ENCODE measurements at places on chromosomes 3 and 15.

GRCh38 chr15:27845535-27846369, 253.4 kb downstream of the OCA2 start:
- DNase-seq = no peak

DNA sequence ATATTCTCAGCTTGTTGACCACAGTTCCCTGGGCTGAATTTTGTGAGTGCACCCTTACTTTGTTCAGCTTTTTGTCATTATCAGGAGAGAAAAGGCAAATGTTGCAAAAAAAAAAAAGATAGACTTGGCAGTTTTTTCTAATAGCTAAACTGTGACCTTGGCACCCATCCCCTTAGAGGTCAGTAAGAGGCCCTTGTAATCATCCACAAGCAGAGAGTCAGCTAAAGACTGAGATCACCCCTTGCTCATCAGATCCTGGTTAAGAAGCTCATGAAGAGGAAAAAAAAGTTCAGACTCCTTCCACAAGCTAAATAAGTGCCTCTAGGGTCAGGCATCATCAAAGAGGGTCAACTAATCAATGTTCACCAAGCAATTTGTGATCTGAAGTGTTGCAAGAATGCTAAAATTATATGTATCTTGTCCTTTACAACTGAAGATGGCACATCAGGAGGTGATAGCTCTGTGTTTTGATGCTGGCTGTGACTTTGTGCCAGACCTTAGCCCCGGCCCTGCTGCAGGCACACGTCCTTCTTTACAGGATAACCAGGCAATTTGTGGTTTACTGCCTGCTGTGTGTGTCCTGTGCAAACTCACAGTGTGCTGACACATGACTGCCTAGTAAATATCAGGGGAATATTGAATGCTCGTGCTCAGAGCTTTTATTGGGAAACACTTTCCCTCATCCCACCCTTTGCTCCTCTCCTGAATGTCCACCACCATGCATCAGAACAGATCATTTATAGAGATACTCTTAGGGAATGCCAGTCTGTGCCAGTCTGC, 262.9 kb downstream of the IL5RA start:
- DNase-seq = no peak

- DNase-seq = no peak
These were observed 373.7 kb upstream of the NECTIN3 start for GRCh38 chr3:110697961-110698360.

DNA sequence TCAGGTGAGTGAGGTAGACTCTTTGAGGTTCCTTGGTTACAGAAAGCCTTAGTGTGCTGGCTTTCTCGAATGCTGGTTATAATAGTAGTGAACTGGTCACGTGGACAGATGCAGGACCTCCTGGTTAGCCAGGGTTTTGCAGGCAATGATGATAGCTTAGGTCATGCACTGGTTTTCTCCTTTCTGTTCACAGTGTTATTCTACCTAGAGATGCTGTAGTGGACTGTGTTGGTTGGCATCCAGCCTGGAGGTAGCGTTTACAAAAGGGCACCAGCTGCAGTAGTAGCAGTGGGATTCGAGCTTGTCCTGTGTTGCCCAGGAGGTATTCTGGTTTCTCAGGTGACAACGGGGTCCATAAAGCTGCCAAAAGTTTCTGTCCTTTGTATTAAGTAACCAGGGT, 27.0 kb downstream of the PCCB start:
- no peak for DNase-seq

DNA sequence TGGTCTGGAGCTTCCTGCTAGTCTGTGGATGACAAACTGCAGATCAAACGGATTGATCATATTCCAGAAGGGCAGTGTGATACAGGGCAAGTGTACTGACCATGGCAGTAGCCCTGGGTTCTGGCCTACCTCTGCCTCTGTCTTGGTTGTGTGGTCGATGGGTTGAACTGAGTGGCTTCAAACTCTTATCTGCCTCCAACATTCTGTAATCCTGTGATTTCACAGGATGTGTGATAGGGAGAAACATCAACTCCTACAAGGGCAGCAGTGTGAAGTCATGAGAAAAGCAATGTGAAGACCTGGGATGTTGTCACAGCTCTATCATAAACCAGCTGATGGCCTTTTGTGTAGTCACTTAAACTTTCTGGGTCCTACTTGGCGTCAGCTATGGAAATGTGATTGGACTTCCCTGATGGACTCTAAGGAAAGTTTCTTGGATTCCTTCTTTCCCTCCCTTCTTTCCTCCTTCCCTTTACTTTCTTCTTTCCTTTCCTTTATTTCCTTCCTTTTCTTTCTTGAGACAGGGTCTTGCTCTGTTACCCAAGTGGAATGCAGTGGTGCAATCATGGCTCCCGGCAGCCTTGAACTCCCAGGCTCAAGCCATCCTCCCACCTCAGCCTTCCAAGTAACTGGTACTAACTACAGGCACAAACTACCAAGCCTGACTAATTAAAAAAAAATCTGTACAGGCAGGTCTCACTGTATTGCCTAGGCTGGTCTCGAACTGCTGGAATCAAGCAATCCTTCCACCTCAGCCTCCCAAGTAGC, 114.8 kb downstream of the BBX start:
- no peak for DNase-seq

- DNase-seq = no peak
These were observed 286.3 kb downstream of the FAM43A start for GRCh38 chr3:194971965-194972364.

GRCh38 chr3:86229086-86229774, 761.7 kb downstream of the VGLL3 start:
- DNase-seq = no peak

DNA sequence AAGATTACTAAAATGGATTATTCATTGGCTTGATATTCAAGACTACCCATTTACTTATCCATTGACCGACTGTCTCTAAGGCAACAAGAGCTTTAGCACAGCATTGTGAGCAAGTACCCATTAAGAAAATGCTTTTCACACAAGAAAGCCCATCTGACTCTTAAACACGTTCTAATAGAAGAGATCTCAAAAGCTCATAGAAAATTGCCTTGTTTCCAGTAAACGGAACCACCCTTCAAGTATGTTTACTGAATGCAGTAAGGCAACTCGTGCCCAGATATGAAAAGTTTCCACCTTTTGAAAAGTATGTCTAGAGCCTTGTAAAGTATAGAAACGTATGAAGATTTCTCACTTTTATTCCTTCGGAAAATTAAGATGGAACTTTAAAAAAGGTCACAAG, 655.3 kb upstream of the ALCAM start:
- no peak for DNase-seq

- no peak for DNase-seq
These were observed 49.2 kb downstream of the PIERCE2 start for GRCh38 chr15:55457401-55458022.

GRCh38 chr3:9013782-9014563, 50.7 kb upstream of the RAD18 start:
- no peak for DNase-seq

DNA sequence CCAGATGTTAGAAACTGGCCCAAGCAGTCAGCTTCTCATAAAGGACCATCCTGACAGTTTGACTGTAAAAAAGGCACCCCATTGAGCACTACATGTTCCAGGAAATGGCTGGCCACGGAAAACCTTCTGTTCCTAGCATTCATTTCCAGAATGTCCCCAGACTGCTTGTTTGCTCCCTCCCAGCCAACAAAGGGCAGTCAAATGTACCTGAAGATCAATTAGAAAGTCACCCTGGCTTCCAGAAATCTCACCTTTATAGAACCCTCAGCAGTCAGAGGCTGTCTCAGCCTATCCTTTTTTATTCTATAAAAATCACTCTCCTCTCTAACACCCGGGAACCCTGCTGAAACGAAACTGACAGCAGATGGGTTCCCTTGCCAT, 784 bp upstream of the SAMMSON start:
- no peak for DNase-seq

DNA sequence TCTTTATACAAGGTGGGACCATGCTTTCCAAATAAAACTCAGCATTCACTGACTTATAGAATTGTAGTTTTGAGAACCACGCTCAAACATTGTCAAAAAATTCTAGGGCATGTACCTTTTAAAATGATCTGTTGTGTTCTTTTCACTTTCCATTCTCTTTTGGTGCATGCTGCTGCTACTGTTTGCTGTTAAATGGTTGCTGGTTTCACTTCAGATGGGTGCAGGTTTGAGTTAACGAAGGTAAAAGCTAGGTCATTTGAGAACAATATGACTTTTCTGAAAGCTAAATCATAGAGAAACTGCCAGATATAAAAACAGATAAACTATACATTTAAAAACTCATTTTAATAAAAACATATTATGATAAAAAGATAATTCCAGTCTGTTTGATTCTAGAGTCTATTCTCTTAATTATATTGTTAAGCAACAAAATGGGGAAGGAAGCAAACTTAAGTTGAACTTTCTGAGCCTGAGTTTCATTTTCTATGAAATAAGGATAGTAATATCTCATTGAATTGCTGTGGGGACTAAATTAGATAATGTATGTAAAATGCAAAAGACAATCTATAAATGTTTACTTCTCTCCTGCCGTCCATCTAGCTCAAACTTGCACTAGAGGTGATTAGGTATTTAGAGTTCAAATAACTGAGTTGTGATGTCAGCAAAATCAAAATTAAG, 82.4 kb downstream of the OXSM start:
- no peak for DNase-seq

DNA sequence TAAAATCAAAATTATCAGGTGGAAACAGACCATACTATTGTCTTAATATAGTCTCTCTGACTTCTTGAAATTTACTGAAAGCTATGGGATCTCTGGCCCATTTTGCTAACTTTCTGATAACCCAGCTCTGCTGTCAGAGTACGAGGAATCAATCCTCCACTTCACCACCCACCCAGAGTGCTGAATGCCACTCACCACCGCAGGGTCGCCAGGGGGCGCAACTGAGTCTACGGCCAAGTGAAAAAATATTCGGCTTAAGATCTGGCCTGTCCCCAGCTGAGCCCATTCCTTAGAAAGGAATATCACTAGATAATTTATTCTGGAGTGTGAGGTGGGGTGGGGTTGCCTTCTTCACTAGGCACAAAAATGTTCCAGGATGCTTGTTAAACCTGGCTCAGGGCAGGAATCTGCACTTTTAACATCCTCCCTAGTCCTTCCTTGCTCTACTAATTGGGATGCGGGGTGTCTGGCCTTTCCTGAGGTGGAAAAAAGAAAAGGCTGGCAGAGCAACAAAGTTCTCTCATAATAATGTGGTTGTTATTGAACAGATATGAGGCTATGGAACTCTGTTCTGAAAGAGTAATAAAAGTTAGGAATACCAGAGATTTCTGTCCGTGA, 520.6 kb downstream of the MFSD1 start:
- no peak for DNase-seq

GRCh38 chr3:21860657-21861056, 109.6 kb upstream of the ZNF385D start:
- no peak for DNase-seq

GRCh38 chr15:98904544-98904943, 103.0 kb downstream of the PGPEP1L start:
- peak; percentile 19 for DNase-seq

- DNase-seq = no peak
These were observed 5.0 kb upstream of the FEZF2 start for GRCh38 chr3:62378311-62378789.

DNA sequence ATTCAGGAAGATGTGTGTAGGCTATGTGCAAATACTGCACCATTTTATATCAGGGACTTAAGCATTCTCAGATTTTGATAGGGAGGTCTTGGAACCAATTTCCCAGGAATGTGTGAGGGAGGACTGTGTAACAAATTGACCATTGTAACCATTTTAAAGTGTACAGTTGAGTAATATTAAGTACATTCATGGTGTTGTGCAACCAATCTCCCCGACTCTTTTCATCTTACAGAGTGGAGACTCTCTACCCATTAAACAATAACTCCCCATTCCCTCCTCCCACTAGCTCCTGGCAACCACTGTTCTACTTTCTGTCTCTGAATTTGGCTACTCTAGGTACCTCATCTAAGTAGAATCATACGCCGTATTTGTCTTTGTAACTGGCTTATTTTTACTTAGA, 5.1 kb downstream of the RCN2 start:
- no peak for DNase-seq

DNA sequence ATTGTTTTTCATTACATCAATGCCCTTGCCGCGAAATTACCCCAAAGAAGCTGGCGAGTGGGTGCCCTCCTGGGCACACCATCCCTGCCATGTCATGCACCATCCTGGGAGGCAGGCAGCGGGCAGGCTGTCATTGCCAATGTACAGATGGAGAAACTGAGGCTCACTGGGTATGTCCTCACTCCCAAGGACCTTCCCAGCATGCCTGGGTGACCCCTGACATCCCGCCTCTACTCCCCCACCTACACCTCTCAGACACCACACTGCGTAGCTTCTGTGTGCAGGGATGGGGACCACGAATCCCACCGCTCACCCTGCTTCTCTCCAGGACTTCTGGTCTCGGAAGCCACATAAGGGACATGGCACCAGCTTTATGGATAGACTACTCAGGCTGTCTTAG, 41.0 kb upstream of the SLC41A3 start:
- no peak for DNase-seq

GRCh38 chr3:49567406-49567805, 13.1 kb downstream of the BSN start:
- no peak for DNase-seq

GRCh38 chr3:160768031-160768430, 12.0 kb downstream of the PPM1L start:
- no peak for DNase-seq

- no peak for DNase-seq
These were observed 14.6 kb upstream of the PIK3CA start for GRCh38 chr3:179133575-179133974.

DNA sequence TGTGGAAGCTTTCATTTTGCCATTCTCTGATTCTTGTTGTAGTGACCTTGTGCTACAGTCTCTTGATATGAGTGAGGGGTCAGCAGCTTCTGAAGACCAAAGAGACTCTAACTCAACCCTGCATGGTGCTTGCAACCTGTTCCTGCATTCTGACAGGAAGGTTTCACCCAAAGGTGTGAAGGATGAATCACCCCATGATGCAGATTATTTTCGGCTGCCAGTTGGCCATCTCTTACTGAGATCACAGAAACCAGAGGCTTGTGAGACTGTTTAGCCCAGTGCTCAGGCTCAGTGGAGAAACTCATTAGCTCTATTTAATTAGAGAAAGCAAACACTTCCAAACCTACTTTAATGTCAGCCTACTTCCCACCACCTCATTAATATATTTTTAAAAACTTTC, 29.2 kb upstream of the TPRG1 start:
- no peak for DNase-seq

GRCh38 chr3:165538166-165538565, 299.1 kb downstream of the BCHE start:
- DNase-seq = no peak

DNA sequence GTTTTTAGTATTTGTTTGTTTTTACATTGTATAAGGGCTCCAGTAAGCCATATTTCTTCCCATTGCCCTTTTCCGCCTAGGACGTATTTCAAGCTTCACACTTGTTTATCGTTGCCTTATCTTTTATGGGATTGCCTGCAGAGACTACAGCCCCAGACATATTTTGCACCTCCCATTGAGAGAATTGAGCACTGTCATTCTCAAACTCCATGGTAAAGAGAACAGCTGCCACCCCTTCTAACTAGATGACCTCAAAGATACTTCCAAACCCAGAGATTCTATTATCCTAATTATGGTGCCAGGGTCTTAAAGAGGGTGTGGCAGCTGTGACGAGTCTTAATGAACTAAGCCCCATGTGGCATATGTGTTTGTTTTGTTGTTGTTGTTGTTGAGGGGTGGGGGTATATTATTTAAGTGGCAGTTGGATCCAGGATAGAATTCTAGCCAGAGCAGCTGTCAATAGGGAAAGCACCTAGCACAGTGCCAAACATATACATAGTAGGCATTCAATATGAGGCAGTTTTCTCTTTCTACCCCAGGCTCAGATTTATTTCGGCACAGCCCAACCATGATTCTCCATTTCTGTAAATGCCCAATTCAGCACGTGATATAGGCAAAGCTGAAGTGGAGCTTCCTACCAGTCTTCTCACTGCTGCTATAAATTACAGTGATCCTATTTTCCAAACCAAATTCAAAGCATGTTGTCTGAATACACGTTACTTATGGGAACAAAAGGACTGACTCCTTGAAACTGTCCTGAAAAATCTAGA, 932 bp upstream of the TP53BP1 start:
- no peak for DNase-seq

Measured in C1 segment of cervical spinal cord (tissue), 14 donors.